ENCODE measurements at places on chromosomes 1 and 21. TPM values are rescaled to one million over a fixed set of nuclear protein-coding genes. Genes with fewer than 3 reads are reported as not detected.

- DNase-seq: no peak
These were observed 340.4 kb downstream of the DISC1 start for GRCh38 chr1:231966983-231967382.

DNA sequence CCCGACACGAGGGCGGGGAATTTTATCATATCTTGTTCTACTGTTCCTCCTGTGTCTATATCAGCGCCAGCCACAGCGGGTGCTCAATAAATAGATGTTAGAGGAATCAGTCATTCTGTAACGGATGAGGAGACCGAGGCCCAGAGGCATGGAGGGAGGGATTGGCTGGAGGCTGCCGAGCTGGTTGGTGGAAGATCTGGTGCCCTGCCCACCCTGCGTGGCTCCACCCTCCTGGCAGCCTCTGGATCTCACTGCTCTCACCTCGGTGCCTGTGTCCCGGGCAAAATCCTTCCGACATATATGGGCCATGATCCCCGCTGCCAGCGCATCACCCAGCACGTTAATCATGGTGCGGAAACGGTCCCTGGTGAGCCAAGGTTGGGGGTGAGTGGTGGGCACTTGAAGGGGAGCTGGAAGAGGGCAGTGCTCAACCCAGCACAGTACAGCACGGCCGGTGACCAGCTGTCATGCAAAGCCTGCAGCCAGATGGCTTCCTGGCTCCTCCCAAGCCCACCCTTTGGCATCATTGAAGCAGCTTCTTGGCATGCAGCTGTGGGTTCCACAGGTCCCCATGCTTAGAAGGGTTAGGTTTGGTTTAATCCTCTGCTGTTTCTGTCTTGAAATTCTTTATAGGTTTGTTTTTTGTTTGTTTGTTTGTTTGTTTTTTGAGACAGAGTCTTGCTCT lies 26.7 kb downstream of the PODN start:
- DNase-seq: no peak

GRCh38 chr1:73701826-73702225 lies 496.1 kb downstream of the LRRIQ3 start:
- DNase-seq: no peak

- DNase-seq: no peak
These were observed 41.8 kb downstream of the ATP2B4 start for GRCh38 chr1:203668401-203668800.

GRCh38 chr1:47002211-47002610 lies 21.3 kb upstream of the CYP4X1 start:
- DNase-seq: peak; percentile 7

- DNase-seq: no peak
These were observed 33.9 kb downstream of the APP start for GRCh38 chr21:26136671-26137070.

- DNase-seq: no peak
These were observed 5.8 kb downstream of the GALNT2 start for GRCh38 chr1:230072866-230073265.

DNA sequence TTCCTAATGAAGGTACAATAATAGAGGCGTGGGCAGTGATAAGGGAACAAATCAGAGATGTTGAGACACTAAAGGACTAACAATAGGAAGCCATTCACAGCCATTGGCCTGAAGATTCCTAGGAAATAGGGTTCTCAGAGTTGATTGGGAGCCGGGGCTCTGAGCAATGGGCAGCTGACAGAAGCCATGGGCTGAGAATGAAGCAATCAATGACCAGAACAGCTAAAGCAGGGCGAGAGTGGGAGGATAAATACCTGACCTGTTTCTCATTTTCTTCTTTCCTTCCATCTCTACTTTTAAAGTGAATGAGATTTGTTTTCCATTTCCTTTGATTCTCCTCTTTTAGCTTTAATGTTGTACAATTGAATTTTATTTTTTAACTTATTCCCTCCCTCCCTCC lies 774.7 kb upstream of the ADGRL4 start:
- DNase-seq: peak; percentile 59

DNA sequence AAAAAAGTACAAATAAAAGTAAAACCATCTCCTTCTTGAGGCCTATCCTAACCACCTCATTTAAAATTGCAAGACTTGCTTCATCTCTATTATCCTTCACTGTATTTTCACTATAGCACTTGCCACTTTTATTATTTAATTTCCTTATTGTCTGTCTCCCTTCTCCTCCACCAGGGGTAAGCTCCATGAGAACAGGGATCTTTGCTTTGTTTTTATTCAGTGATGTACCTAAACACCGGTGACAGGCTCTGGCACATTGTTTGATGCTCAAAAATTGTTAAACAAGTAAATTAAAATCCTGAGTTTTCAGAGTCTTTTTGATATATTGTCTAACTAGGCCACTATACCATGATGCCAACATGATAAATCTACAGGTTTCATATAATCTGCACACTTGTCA lies 17.2 kb upstream of the SPEN start:
- no peak for DNase-seq

DNA sequence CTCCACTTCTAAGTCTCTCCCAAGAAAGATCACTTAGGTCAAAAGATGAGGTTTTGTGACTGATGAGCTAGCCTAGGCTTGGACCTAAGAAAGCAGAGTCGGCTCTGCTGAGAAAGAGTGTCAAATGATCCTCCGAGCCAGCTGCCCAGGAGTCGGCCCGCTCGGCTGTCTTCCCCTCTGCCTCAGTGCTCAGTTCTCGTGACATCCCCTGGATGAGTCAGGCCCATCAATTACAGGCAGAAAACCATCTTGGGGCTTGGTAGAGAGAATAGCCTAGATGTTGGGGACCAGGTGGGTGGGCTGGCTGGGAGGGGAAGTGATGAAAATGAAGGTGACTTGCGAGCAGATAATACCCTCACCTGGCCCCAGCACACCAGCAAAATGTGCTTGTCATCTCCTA lies 60.5 kb downstream of the SLC66A1 start:
- DNase-seq: peak; percentile 83

DNA sequence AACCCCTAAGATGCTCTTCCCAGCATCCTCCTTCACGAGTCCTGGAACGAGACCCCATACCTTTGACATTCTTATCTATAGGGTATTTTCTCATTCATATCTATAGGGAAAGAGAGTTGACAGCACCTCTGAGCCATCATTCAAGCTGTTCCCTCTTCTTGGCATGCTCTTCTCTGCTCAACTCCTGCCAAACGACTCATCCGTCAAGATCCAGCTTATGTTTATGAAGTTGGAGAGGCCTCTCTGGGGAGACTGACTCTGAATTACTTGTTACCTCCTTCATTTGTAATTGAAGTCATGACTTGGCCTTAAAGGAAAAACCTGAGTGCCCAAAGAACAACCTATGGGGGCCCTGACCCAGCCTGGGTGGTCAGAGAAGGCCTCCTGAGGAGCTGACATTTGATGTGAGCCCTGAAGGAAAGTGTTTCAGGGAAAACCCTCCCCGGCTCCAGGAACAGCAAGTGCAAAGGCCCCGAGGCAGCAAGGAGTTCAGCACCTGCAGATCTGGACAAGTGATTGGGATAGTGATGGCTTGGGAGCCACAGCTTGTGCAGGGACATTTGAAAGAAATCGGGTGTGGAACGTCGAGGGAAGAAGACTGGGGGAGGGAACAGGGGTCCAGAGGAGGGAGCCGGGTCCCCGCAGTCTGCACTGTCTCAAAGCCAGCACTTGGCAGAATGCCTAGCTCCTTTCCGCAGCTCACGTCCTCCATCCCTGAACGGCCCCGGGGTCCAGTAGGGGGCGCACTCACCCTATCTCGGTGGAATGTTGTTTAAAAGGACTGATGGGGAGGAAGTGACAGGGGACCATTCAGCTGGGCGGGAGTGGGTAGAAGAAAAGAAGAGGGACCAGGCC lies 14.0 kb upstream of the CDA start:
- DNase-seq: peak; percentile 84

GRCh38 chr1:206785182-206785765 lies 13.0 kb upstream of the IL10 start:
- no peak for DNase-seq

DNA sequence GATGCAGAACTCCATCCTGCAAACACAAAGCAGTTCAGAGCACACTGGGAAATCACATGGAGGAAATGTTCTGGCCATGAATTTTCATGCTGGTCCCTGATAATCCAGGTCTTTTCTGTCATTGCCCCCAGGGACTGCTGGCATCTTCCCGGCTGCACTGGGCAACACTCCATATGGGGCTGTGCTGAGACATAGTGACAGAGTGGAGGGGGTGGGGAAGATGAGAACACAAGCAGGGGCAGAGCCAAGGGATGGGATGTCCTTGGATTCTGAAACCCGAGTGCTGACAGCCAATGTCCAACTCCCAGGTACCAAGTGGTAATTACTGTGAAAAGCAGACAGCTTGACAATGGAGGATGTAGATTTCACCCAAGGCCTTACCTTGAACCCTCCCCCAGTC lies 185.7 kb downstream of the HIVEP3 start:
- no peak for DNase-seq

GRCh38 chr1:218463194-218464156 lies 118.3 kb downstream of the TGFB2 start:
- DNase-seq: peak; percentile 91

The IFNGR2 gene
- 92.8 TPM for total RNA-seq

The COA6 gene
- 28.3 TPM for total RNA-seq

The C8A gene
- total RNA-seq: not detected

The ANKRD13C gene
- 33.4 TPM for total RNA-seq

The CHIA gene
- not detected for total RNA-seq

The PSMA5 gene
- total RNA-seq: 53.7 TPM

The NUAK2 gene
- total RNA-seq: 4.4 TPM

The CGN gene
- not detected for total RNA-seq

The CFHR4 gene
- not detected for total RNA-seq

All from GM23248 (cell line).